ENCODE measurements at places on chromosomes 11 and 22.

GRCh38 chr11:66616379-66617154 lies at the start of gene RBM14:
TSS of gene RBM14 (plus strand) at chr11:66616630. CDS start at chr11:66616721, 91 bp downstream.
- peak; percentile 92 for DNase-seq

- DNase-seq: no peak
These were observed 85.5 kb downstream of the MORC2 start for GRCh38 chr22:30882974-30883533.

GRCh38 chr22:37259540-37260029 lies 15.5 kb upstream of the RAC2 start:
- DNase-seq: no peak

GRCh38 chr11:59706518-59707285 lies 6.9 kb downstream of the OR10V1 start:
- DNase-seq: no peak

DNA sequence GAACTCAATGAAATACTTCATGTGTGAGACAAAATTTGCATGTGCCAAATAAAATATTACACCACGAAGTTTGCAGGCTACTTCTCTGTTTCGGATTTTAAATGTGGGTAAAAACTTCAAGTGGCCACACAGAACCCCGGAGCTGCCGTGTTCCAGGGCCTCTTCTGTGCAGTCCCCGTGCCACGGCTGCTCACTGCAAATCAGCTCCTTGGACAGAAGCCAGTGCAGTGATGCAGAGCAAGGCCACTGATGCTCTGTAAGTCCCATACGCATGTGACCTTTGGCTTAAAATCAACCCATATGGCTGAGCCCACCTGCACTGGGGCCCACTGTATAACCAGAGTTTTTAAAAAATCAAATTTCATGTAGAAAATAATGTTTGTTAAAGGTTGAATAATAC lies 1309.4 kb downstream of the TBC1D22A start:
- DNase-seq: no peak

DNA sequence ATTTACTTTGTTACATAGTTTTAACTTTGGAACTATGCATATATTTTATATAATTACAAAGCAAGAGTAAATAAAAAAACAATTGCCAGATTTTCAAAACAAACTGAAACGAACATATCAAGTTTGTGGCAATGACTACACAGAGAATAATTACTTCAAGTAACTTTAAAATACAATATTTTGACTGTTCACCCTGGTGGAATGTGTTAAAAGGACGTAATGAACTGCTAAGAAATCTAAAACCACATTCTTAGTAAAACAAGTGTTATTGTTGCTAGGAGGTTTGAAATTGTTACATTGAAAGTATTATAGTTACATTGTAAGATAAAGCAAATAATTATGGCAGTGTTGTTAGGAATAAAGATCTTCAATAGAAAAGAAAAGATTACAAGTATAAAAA lies 71.4 kb downstream of the SFI1 start:
- no peak for DNase-seq

DNA sequence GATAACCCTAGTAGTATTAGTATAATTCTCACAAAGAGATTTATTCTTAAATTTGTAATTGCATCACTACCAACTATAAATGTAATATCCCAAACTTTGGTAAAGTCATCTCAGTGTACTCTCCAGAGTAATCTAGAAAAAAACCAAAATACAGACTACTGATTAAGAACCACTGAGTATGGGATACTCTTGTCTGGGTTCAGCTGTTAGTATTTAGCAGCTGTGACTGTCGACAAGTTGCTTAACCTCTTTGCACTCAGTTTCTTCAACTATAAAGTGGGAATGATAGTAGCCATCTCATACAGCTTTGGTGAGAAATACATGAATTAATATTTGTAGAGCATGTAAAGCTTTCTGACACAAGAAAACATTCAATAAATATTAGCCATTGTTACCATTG lies 35.3 kb downstream of the C11orf65 start:
- DNase-seq: no peak

GRCh38 chr11:22162756-22163155 lies 30.1 kb upstream of the ANO5 start:
- DNase-seq: no peak

GRCh38 chr11:76771446-76772099 lies 11.6 kb upstream of the TSKU start:
- DNase-seq: no peak

DNA sequence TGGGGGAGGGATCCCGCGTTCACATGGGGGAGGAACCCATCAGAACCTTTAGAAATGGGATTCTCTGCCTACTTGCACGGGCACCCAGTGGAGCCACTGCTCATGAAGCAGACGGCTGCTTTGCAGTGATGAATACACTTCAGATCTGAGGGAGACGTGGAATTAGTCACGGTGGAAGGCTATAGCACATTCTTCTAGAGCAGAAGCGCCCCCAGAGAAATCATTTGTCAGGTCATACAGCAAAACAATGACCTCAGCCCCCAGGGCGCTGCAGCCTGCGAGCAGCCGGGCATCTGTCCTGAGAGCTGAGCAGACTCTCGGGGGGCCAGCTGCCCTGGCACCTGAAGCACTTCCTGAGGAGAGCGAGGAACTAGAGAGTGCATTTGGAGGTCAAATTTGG lies 12.7 kb downstream of the TP53AIP1 start:
- DNase-seq: no peak

GRCh38 chr11:2796091-2796490 lies 89.5 kb downstream of the CDKN1C start:
- DNase-seq: no peak

- DNase-seq: no peak
These were observed 6.9 kb upstream of the TOMM22 start for GRCh38 chr22:38674888-38675287.

DNA sequence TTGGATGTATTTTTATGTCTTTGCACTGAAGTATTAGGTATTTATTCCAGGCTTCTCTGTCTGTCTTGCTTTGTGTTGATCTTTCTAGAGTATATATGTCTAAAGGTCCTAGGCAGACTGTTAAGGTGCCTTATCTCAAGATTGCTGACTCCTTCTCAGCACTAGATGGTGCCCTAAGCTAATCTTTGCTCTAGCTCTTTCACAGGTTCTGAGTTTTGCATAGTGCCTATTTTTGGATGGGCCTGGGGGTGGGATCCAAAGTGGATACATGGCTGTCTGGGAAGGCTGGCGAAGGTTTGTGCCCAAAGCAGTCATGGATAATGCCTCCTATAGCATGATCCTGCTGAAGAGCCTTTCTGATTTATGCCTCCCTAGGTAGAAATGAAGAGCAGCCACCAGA lies 154.9 kb downstream of the TRPC6 start:
- DNase-seq: no peak

GRCh38 chr11:18958221-18958910 lies 19.2 kb upstream of the MRGPRX1 start:
- DNase-seq: no peak

- DNase-seq: peak; percentile 84
These were observed at the start of gene EFCAB6 for GRCh38 chr22:43812149-43812842. TSS of gene EFCAB6 (minus strand) at chr22:43812305. CDS start at chr22:43782318, 29,987 bp downstream.

- DNase-seq: no peak
These were observed 13.6 kb downstream of the BLID start for GRCh38 chr11:122102426-122102825.

GRCh38 chr22:23119494-23120414 lies 22.0 kb downstream of the RSPH14 start:
- peak; percentile 23 for DNase-seq

- DNase-seq: peak; percentile 6
These were observed 9.8 kb downstream of the THAP12 start for GRCh38 chr11:76371170-76371569.

- DNase-seq: no peak
These were observed 42.4 kb upstream of the API5 start for GRCh38 chr11:43269254-43269918.

DNA sequence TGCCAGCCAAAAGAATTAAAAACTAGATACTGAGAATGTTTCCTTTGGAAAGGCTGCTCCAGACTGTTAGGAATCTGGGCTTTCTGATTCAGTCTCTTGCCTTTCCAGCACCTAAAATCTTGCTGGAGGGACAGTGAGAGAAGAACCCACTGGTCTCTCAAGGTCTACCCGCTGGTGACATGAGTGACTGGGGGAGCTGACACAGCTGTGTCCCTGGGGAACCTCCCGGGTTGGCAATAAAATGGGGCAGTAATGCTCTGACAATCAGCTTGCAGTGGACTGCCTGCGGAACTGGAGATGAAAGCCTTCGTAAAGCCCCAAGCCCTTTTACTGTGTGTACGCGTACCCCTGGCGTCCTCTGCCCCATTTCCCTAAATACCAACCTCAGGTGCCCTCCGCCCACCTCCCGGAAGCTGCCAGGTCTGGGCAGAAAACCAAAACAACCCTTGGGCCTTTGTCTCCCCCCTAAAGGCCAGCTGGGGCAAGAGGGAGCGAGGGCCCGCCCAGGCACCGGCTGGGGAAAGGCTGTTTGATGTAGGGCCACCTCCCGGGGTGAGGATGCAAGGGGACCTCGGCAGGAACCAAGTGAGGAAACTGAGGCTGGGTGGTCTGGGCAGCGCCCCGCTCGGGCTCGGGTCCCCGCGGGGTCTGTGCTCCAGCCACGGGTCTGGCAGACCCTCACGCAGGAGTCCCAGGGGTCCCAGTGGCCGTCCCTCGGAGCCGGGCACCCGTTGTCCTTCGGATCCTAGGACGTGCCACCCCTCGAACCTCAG lies 741 bp downstream of the CARS1 start:
- no peak for DNase-seq

- no peak for DNase-seq
These were observed 540 bp downstream of the MS4A14 start for GRCh38 chr11:60396799-60397198.

DNA sequence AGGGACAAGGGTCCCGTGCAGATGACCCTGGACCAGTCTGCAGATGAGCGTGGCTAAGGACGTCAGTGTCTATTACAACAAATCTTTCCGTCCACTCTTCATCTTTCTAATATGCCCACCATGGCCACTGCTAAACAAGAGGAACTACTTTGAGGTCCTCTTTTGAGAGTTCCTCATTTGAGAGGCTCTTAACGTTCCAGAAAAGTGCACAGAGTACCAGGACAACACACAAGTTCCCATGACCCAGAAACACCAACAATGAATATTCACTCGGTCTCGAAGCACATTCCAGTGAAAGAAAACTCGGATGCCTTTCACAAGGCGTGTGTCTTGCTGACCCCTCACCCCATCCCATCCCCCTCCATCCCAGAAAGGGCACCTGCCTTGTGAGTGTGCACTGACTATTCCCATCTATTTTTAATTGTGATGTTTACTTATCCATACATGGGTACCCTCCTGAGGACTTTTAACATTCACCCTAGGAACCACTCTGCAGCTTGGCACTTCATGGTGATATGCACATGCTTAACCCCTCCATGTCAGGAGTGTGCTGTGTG lies 157.0 kb downstream of the SHANK2 start:
- DNase-seq: no peak

DNA sequence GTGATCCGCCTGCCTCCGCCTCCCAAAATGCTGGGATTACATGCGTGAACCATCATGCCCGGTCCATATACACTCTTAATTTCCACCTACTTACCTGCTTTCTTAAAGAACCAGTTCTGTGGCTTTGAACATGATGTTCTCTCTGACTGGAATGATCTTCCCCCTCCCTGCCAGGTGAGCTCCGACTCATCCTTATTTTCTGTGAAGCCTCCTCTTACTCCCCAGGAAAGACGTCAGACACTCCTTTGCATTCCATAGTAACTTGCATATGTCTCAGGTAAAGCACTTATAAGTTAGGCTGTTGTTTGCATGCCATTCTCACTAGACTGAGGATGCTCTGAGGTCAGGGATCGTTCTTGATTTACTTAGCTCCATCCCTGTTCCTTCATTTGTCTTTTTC lies 91.8 kb upstream of the RAB1B start:
- DNase-seq: no peak

DNA sequence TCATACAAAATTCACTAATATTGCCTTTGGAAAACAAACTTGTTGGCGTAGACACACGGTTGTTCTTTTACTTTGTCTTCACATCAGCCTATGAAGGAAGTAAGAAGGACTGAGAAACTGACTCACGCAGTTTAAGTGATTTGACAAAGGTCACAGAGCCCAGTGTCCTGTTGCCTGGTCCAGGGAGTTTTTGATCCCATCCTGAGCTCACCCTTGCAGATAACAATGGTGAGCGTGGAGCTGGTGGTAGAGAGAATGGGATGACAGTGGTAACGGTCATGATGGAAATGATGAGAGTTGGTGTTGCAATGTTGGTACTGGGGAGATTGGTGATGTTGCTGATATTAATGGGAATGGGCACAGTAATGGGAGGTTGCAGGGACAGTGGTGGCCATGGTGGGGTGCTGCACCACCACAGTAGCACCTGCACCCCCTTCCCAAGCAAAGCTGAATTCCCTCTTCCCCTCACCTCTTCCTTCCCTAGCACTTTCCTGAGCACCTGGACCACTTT lies 22.0 kb downstream of the CREB3L1 start:
- no peak for DNase-seq

- DNase-seq: peak; percentile 93
These were observed at the start of gene PES1 for GRCh38 chr22:30591588-30592359. TSS of gene PES1 (minus strand) at chr22:30591910. CDS start at chr22:30591833, 77 bp downstream.

DNA sequence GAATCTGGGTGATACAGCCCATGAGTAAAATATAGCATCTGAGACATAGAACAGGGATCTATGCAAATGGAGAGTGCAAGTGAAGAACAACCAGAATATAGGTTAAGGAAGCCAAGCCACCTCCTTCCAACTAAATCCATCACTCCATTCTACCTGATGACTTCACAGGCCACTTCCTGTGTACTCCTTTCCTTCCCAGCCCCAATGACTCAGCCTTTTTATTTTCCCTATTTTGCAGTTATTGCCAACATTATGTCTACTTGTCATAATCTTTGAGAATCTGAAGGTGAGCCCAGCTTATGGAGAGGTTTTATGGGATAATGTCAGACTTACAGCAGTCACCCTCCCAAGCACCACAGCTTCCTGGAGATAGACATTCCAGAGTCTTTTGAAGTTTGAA lies 1.4 kb upstream of the OR52M1 start:
- DNase-seq: no peak

DNA sequence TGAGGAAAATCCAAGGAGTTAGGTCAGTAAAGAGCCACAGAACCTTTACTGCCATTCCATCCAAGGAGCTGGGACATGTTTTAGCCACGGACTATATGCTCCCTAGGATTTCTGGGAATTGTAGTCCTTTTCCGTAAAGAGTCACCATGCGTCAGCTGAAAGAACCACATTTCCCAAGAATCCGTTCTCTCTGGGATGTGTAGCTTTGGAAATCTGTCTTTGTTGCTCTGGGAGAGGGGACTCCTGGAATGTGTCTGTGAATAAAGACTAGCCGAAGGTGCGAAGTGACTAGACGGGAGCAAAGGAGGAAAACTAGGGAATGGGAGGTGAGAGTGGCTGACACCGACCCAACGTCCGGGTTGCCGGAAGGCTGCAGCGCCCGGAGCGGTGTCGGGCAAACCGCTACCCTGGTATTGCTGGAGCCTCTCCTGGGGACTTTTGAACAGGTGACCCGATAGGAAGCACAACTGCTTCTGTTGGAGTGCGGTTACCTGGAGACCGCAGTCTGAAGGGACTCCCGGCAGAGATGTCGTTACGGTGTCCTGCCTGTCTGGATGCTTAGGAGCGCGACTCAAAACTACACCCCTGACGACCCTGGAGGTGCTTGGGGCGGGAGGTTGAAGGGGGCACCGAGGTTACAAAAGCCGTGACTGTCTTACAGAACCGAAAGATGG lies at the start of gene IFTAP:
Gene IFTAP, plus strand, starts transcription at position 187 of the 674 bp plus-strand sequence. CDS start 15,602 bp downstream, outside the sequence.
- no peak for DNase-seq
